ENCODE measurements at places on chromosomes 2 and 18. TPM values are rescaled to one million over a fixed set of nuclear protein-coding genes. Genes with fewer than 3 reads are reported as not detected.

DNA sequence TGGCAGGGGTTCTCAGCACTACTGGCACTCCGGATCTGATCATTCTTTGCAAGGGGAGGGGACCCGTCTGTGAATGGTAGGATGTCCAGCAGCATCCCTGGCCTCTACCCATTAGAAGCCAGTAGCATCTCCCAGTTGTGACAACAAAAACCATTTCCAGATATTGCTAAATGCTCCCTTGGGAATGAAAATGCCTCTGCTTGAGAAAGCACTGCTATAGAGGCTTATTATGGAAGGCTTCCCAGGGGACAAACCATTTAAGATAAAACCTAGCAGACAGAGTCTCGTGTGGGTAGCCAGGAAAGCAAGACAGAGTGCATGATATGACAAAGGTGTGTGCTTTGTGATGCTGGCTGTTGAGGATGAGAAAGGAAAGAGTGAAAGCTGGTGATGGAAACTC is 273.7 kb downstream of the TMX3 start:
- DNase-seq, result no peak

DNA sequence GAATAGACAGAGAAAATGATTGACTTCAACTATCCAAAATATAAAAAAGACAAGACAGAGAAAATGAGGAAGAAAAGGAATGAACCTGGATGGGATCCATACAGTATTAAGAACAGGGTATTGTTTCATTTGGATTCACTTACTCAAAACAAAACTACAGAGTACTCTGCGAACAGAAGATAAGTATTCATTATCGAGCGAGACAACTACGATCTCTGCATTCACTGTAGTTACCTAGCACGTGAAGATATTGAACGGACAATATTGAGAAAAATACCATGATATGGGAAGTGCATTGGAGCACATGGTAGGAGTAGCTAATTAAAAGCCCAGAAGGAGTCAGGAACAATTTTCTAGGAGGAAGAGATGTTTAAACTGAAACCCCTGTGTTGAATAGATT is 1.0 kb upstream of the ORC2 start:
- no peak for DNase-seq

DNA sequence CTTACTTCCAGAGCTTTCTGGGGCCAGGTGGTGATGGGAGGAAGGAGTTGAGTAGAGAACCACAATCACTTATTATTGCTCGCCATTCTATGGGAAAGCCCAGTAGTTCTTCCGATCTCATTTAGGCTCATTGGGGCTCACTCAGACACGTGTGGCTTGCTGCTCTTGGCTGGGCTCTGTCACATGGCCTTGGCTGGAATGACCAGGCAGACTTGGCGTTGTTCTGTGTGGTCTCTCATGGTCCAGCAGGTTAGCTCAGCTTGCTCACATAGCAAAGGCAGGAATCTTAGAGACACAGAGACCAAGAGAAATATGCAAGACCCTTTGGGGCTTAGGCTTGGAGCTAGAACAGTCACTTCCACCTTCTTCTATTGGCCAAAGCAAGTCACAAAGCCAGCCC is 261.2 kb downstream of the LOXHD1 start:
- no peak for DNase-seq

The THSD7B gene
- not detected for total RNA-seq

The LRRTM1 gene
- total RNA-seq, result not detected

DNA sequence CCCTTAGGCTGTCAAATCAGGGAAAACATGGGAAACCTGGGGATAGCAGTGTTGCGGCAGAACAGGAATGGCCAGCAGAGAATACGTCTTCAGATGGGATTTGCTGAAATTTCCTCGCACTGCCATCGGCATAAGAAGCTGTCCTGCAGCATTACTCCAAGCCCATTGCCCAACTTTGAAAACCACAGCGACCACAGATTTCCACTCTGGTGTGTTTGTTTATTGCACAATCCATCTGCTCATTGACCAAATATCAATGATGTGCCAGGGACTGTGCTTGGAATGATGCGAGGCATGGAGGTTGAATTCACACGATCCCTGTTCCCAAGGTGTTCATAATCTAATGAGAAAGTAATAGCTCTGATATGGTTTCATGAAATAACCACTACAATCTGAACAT is 383.3 kb upstream of the MYT1L start:
- no peak for DNase-seq

DNA sequence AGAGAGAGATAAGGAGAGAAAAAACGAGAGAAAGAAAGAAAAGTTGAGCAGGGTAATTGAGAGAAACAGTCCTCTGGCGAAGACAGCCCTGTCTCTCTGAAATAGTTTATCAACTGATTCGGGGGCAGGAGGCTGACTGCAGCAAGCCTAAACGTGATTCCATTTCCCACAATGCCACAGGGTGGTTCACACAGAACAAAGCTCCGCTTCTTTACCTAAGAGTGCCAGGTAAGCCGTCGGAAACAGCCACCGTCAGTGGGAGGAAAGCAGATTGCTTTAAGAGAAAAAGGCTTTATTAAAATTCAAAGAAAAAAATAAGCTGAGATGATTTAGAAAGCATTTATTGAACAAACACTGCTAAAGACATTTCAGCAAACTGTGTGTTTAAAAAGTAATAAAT is 271.4 kb upstream of the POU3F3 start:
- DNase-seq, result no peak
